HFF-Myc (cell line): ENCODE measurements at places on chromosomes 7 and 10.

DNA sequence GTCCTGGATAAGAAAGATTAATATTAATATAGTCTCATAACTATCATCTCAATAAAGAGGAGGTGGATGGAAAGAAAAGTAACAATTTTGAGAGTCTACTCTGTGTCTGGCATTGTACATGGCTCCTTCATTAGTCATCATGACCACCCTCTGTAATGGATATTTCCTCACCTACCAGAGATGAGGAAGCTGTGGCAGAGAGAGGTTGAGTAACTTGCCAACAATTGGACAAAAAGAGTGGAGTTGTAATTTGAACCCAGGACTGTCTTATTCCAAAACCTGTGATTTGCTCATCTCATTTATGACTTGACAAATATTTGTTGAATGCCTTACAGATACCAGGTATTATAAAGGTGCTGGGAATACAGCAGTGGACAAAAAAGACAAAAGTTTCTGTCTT, 2.1 kb upstream of the IDE start:
- DNase-seq: no peak

GRCh38 chr10:109957092-109957797, 33.9 kb upstream of the XPNPEP1 start:
- no peak for DNase-seq

DNA sequence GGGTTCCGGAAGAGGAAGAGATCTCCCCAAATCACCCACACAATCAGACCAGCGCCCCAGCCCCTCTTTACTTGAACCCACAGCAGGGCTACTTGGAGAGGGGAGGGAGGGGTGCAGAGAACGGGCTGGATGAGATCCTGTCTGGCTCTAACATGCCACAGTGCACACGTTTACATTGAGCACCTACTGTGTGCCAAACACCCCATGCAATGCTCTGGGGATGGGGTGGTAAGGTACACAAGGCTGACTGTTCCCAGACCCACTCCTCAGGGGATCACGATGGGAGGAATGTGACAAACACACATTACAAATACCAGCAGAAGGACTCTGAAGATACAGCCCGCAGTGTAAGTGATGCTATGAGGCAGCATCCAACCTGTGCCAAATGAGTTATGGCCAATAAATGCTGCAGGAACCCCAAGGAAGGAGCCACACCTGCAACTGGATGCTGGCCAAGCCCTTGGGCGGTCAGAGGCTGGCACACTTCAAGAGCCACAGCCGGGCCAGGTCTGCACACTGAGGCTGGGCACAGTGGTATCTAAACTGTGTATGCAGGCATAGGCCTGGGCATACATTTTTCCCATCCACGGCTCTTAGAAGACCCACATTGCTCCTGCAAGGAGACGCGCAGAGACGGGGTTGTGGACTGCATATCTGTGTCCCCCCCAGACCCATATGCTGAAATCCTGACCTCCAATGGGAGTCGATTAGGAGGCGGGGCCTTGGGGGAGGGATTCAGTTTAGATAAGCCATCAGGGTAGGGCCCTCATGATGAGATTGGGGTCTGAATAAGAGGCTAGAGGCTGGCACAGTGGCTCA, 6.4 kb downstream of the SPOCK2 start:
- no peak for DNase-seq

DNA sequence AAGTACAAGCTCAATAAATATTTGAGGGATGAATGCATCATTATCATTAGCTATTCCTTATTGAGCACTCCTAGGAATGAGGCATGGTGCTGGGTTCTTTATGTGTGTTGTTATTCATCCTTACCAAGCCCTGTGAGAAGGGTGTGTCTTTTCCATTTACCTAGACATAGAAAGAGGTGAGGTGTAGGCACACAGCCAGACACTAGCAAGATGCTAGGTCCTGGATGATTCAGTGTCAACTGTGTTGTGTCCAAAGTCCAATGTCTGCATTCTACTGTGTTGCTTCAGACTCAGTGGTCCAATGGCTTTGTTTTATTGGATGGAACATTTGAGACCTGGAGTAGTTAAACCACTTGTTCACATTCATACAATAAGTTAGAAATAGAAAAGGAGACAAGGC, 605.5 kb downstream of the LRMDA start:
- no peak for DNase-seq

DNA sequence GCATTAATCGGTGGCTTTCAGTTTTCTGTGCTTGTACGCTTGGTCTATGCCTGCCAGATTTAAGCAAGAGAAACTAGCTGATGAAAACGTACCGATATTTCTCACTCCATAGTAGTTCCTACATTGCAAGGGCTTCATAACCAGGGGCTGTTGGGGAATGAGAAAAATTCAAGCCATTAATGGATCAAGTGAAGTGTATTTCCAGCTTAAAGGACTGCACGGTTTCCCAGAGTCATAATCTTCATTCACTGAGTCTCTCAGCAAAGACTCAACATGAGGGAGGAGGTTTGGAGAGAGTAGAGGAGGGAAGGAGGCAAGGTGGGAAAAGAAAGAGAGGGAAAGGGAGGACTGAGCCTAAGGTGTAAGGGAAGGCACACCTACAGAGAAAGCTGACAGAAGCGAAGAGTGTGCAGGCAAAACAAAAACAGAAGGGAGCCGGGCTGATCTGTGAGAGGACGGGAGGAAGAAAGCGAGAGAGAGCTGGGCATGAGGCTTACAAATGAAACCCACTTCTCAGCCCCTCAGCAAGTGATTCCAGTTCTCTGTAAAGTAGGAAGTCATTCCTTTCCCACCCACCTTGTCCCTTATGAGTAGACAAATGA, 625 bp downstream of the GIMAP2 start:
- DNase-seq: no peak

DNA sequence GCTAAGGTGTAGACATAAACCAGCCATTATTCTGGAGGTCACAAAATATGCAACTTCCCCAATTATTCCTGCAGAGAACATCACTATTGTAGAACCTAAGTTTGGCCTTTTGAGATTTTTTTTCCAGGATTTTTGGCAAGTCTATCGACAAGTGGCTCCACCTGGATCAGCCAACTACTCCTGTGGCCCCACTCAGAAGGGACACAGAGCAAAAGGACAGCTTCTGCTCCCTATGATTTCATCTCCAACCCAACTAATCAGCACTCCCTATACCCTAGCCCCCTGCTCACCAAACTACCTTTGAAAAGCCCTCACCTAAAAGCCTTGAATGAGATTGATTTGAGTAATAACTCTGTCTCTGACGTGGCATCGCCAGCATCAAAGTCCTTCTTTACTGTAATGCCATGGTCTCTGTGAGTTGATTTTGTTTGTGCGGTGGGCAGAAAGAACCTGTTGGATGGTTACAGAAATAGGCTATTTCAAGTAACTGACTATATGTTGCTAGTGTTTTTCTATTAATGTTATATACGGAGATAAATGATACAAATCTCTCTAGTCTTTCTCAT, 13.7 kb upstream of the CROT start:
- no peak for DNase-seq

DNA sequence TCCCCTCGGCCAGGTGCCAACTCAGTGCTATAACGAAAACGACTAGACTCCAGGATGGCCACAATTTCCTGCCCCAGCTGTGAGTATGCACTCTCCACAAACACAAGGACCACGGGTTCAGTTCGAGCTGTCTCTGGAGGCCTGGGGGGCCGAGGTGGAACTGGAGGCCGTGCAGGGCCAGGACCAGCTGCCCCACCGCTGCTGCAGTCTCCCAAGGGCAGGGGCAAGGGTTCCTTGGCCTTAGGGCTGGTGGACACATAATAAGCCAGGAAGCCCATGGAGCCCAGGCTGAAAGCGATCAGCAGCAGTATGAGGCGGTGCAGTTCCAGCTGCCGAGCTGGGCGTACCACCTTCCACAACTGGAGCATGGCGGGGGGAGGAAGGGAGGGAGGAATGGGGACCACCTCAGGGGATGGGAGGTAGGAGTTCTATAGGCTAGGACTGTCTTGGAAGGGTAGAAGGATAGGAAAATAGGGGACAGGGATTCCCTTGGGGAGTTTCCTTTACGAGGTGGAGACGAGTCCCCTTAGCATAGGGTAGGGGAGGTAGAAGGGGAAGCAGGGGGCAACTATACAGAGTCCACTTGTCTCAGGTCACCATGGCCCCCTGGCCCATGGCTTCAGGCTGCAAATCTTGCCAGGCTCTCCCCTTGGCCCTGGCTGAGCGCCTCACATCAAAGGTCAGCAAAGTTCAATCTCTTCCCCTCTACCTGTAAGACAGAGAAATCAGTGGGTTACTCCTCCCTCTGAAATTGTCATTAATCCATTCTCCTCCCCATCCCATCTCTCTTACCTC, 3.2 kb downstream of the NDST2 start:
- no peak for DNase-seq

GRCh38 chr7:103658055-103659005, 212.3 kb upstream of the SLC26A5 start:
- DNase-seq: no peak

- no peak for DNase-seq
These were observed 12.2 kb downstream of the TES start for GRCh38 chr7:116222501-116222900.

DNA sequence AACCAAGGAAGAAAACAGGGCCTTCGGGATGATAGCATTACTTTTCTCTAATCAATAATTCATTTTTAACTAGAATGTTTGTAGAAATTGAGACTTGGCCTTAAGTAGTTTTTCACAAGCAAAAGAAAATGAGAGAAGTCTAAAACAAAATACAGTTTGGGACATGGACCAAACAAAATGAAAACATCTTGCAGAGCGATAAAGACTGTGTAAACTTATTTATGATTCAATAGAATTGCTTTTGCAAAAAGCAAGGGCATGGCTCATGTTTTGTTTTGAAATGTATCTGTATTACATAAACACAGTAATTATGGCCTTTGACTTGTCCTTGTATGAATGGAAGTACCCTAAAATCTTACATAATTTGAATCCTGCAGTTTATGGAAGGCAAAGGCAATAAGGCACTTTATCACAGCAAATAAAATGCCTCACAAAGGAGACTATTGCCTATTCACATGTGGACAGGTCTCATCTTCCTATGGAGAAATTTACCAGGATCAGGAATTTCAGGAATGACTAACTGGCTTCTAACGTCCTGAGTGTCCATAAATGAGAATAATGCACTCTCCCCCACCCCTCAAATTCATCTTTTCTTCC, 295.2 kb downstream of the PTEN start:
- no peak for DNase-seq

DNA sequence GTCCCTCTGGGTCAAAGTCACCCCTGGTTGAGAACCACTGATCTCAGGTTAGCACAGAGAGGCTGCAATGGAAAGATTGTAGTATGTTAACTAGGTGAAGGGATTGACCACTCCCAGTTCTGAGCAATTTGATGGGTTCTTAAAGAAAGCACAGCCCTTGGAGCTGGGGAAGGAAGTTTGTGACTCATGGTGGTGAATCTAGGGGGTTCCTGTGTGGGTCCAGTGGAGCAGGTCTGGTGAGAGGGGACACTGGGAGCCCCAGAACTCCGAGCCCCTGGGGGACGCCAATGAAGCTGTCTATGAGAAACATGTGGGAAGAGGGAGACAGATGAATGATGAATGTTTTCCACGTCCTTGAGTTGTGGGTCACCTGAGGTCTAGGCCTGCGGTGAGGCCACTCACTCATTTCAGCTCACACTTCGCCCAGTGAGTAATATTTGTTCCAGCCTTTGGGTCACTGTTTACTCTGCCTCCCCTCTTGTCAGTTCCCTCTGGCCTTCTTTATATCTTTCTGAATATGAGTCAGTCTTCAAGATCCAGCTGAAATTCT, 341.9 kb downstream of the LRMDA start:
- peak; percentile 6 for DNase-seq

GRCh38 chr7:30682212-30683083, at the start of gene CRHR2:
TSS of gene CRHR2 (minus strand) at chr7:30682456. CDS start at chr7:30682280, 176 bp downstream.
- DNase-seq: no peak

- DNase-seq: no peak
These were observed 158.4 kb upstream of the PDE1C start for GRCh38 chr7:32228601-32229000.

- no peak for DNase-seq
These were observed 574.6 kb downstream of the GRID1 start for GRCh38 chr10:85791818-85792532.

GRCh38 chr7:142939226-142939910, at the start of gene LLCFC1:
TSS of gene LLCFC1 (plus strand) at chr7:142939484. CDS start at chr7:142939622, 138 bp downstream.
- no peak for DNase-seq

DNA sequence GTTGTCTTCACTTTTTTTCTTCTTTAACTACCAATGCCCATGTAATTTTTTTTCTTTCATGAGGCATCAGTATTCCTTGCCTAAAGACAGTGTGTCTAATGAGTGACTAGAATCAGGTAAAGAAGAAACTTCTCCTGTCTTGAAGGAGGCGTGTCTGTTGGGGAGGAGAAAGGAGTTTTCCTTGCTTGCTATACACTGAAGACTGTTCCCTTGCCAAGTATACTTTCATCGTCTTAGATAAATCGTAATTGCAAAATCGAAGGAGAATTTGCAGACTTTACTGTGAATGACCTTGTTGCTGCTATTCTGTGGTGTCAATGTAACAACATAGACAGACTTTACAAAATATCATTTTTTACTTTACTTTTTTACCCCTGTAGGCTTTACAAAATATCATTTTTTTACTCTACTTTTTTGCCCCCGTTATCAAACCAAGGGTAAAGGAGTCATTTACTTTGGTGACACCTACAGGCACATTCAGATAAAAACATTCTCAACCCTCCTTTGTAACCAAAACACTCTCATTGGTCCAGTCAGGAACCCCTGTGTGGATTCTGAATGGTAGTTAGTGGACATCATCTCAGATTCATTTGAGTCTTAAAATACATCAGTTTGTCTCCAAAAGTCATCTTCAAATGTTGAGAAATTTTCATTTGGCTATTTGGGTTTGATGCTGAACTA, 232.4 kb downstream of the AHR start:
- DNase-seq: no peak

- no peak for DNase-seq
These were observed 50.3 kb upstream of the RSU1 start for GRCh38 chr10:16867556-16867955.

DNA sequence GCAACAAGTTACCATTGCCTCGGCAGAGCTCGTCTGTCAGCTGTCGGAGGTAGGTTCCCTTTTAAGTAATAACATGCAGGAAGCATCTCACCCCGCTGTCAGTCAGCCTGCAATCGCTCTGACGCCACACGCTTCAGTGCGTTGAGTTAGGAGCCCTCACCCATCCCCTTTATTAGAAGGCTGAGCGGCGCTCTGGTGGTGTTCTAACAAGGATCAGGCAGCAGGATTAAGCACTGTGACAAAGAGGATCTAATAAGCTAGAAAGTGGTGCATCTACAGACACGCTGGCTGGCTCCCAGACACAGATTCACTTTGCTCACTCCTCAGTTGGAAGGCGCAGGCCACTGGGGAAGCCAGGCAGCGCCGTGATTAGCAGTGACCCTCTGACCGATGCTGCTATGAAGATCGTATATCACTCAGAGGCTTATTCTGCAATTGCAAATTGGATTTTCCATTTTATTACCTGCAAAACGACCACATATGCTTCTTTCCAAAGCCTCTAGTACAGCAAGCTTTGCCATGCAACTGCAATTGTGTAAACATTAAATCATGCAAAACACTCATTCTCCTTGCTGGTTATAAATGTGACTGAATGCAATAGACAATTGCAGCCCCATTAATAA, 117.7 kb downstream of the RSU1 start:
- DNase-seq: no peak

- no peak for DNase-seq
These were observed 98.5 kb upstream of the PIK3CG start for GRCh38 chr7:106766551-106766950.
